SW480 (cell line): ENCODE measurements at places on chromosomes 7 and 10.

- peak; percentile 18 for DNase-seq
Observed at GRCh38 chr7:47370461-47371042, 211.4 kb downstream of the TNS3 start.

GRCh38 chr7:114765331-114766040, 156.4 kb upstream of the MDFIC start:
- no peak for DNase-seq

GRCh38 chr7:28922624-28923331, 35.4 kb downstream of the TRIL start:
- DNase-seq: peak; percentile 72

DNA sequence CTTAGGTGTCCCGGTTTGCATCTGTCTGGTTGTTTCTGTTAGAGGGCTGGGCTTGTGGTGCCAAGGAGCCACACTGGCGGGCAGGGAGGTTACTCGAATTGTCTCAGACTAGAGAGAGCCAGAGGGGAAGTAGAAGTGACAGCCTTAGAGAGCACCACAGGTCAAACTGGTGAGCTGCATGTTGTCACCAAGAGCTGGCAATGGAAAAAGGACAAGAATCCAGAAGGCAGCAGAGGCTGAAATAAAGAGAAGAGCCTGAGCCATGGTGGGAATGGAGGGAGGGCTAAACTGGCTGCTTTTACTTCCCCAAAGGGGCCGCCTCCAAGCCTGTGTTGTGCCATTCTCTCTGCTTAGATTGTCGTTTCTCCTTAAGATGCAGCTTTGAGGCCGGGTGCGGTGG, 31.1 kb upstream of the RHBDD2 start:
- no peak for DNase-seq

DNA sequence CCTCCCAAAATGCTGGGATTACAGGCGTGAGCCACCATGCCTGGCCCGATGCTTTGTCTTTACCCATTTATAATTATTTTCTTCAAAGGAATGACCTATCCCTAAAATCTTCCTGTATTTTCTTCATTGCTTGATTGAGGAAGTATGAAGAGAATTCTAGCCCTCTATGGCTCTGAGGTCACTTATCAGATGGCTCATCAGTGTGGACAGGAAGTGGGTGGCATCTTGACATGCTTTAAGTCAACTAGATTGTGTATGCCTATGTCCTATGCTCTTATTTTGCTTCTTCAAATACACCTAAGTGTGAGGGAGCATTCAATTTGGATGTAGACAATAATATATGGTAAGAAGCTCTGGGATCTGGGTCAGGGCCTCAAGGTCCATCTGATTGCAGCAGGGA, 1020.5 kb downstream of the LRMDA start:
- DNase-seq: no peak

GRCh38 chr7:143906895-143907294, 4.9 kb upstream of the TCAF1 start:
- DNase-seq: no peak

GRCh38 chr10:1461016-1461415, 276.3 kb downstream of the ADARB2 start:
- no peak for DNase-seq

- DNase-seq: no peak
Observed at GRCh38 chr10:104281694-104282093, 12.7 kb downstream of the GSTO2 start.

DNA sequence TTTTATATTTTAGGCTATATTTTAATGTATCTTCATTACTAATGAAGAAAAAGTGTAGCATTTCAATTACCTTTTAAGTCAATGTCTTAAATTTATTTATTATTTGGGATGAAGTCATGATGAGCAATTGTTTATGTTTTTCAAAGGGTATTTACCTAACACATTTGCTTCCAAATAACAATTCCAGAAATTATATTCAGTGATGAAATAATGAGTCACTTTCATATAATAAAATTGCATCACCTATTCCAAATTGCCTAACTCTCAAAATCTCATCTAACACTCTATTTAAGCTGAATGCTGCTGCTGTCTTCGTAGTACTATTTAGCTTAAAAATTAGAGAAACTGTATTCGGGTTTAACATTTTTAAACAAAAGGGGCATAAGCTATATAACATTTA, 97.7 kb downstream of the PRKG1 start:
- DNase-seq: no peak

- DNase-seq: peak; percentile 46
Observed at GRCh38 chr7:38178695-38179344, 775 bp downstream of the STARD3NL start.

DNA sequence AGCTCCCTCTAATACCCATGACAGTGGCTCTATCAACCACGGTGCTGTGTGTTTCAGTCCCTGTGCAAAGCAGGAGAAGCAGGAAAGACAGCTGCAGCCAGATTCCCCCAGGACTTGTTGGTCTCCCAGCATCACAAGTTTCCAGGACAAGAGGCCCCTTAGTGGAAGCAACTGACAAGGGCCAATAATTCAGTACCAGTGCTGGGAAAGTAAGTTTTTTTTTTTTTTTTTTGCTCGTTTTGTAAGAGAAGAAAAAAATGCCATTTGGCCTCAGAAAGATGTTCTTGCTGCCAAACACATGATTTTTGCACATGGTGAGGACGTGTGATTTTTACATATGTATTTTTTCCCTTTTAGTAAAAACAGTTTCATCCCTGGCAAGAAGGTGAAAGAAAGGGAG, 284.2 kb upstream of the ZMIZ1 start:
- DNase-seq: no peak

GRCh38 chr7:51114501-51114900, 202.1 kb downstream of the COBL start:
- DNase-seq: no peak

DNA sequence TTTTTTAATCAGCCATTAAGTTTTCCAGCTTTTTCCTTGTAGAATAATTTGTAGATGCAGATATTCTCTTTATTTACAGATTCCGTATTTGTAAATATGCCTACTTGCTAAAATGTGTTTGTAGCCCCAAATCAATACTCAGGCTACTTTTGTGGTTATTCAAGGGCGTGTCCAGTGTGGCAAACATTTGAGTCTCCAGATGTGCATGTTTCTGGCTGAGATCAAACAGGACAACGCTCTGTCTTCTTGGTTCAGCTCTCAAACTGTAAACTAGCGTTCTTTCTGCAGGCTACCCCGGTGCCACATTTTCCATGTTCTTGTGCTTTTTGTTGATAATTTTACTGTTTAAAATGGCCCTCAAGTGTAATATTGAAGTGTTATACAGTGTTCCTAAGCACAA, 16.2 kb upstream of the OR2A5 start:
- no peak for DNase-seq

- no peak for DNase-seq
Observed at GRCh38 chr10:7085147-7085912, 325.5 kb downstream of the SFMBT2 start.

DNA sequence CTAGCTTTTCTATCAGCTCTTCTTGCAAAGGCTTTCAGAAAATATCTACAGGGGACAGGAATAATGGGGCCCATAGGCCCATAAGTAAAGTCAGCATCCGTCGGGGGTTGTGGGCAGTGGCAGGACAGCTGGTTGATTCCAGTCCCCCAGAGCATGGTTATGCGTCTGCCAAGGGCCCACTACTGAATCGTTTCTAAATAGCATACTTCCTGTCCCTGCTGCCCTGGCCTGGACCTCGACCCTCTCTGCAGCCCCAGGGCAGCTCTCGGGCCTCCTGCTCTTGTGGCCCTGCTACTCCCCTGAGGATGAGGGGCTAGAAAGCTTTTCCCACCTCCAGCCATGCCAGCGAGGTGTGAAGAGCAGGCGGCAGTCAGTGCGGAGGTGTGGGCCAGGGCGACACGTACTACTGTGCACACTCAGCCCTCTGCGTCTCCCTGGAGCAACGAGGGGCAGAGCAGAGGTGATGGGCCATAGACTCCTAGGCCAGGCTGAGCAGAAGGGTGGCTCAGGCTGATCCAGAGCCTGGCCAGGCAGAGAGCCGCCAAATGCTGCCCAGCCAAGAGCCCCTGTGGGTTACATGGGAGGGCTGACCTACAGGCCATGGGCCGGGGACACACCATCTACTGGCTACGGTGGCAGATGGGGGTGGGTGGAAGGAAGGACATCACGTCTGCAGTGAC, 4.7 kb upstream of the OPN4 start:
- DNase-seq: no peak

DNA sequence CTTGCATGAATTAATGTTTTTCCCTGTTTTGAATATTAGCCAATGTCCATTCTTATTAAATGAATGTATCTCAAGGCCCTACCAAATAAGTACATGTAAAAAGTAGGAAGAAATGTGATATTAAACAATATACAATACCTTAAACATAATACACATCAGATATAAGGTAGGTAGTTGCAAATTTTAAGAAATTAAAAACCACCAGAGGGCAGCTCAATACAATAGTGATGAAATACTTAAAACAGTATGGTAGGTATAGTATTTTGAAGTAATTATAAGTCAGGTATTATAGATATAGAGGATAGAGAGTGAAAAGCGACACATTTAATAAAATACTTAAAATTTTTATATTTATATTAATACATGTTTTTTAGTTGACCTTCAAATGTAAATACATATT, 43.6 kb upstream of the CDK14 start:
- DNase-seq: peak; percentile 43

DNA sequence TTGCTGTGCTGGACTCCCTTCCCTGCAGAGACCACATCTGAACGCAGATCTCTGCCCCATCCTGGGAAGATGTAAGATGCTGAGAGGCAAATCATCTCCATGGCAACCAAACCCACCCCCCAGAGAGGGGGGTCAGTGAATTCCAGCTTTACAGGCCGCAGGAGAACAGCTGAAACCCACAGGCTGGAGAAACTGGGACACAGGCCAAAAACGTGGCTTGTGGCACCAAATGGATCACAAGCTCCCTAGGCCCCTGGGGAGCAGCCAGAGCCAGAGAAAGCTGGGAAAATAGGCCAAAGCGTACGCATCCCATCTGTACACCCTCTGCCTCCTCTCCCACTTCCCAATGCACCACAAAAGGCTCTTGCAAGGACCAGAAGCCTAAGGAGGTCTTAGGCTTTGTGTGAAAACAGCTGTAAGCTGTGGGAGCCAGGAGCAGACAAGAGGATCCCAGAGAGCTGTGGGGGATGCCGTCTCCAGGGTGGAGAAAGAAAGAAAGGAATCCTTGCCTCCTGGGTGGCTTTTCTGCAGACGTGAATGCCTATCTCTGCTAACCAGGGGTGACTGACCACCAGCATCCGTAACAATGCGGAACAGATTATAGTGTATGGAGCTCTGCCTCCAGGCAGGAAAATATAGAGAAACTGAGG, 59.5 kb downstream of the TMEM130 start:
- DNase-seq: no peak

DNA sequence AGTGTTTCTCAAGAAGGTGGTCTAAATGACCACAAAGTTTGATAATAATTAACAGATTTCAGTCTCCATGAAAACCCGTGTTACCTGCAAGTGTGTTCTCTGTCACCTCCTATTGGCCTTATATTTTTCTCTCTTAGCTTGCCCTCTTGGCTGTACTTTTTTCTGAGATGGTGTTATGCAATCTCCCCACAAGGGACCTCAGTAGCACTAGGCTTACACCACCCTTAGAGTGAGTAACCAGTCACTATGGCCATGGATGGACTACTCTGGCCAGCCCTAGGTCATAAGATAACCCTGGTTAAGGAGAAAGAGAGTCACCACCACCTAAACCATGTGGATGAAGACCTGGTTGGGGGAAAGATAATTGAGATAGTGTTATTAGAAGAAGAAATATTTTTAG, 76.8 kb downstream of the NPSR1 start:
- no peak for DNase-seq

DNA sequence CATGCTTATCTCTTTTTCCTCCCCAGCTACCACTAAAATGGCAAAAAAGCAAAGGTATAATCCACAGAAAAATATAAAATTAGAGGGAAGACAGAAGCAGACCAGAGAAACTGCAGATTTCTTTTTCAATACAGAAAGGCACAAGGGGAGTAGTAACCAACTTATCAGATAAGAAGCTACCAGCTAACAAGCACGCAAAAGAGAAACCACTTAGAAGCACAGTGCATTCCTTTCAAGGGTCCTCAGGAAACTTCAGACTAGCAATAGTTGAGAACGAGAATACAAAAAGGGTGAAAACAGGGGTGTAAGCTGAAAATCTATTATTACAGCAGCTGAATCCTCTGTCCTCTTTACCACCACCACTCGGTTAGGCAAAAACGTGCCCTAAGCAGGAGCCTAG, 9.9 kb upstream of the OR2A5 start:
- DNase-seq: no peak

DNA sequence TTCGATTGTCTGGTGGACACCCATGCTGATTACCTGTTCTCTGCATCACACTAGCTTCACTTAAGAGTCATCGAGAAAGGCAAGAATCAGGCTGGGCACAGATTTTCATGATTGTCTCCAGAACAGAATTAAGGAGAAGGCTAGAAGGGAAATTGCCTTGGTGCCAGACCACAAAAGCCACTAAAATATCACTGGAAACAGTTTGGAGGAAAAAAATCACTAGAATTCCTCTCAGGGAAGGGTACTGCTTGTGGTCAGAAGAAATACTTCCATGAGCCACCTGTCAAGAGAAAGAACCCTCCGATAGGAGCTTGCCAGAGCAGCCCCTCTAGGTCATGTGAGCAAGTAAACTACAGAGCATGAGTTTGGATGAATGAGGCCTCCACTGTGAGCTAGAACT, 269.3 kb upstream of the TEX47 start:
- no peak for DNase-seq

GRCh38 chr7:101100858-101101847, 15.9 kb downstream of the TRIM56 start:
- no peak for DNase-seq

DNA sequence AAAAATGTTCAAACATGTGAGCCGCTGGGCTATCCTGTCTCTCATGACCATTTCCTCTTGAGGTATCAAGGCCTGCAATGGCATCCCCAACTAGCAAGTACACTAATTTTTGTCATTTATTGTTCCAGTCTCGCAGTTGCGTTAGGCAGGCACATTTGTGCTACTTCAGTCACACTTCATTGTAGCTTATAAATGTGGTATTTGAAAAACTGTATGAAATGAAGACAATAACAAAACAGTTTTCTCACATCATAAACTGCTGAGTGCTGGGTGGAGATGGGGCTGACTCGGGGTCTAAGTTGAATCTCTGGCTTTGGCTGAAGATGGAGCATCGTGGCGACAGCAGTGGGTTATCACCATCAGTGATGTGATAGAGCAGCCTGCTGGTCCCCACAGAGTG, 92.7 kb downstream of the FAM13C start:
- DNase-seq: no peak

- no peak for DNase-seq
Observed at GRCh38 chr10:86363184-86363832, 3.3 kb downstream of the GRID1 start.

- no peak for DNase-seq
Observed at GRCh38 chr7:45897042-45897690, 8.9 kb downstream of the IGFBP1 start.

DNA sequence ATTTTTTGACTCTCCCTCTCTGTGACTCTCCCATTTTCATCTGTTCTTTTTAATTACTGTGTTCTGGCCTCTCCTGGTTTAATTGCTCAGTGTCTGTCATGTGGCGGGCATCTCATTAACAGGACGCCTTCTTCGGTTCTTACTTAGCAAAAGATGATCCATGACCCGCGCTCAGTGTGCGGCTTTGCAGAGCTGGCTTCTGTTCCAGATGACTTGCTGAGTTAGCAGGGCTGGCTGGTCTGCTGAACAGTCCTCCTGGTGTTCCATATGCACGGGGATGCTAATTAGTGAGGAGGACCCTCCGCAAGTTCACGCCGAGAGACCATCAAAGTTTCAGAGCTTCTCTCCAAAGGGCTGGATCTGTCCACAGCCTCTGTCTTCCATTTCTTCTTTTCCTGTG, 258.6 kb upstream of the MKI67 start:
- no peak for DNase-seq
